ENCODE measurements at places on chromosomes 7 and 10. TPM values are rescaled to one million over a fixed set of nuclear protein-coding genes. Genes with fewer than 3 reads are reported as not detected.

GRCh38 chr10:33082373-33082895 lies 124.4 kb upstream of the ITGB1 start:
- DNase-seq, result no peak

Gene PLXNA4
- total RNA-seq, result 15.4 TPM

GRCh38 chr10:75023074-75023473 lies 88.4 kb upstream of the SAMD8 start:
- DNase-seq, result no peak

GRCh38 chr7:96527133-96527827 lies 182.4 kb downstream of the SEM1 start:
- DNase-seq, result no peak

DNA sequence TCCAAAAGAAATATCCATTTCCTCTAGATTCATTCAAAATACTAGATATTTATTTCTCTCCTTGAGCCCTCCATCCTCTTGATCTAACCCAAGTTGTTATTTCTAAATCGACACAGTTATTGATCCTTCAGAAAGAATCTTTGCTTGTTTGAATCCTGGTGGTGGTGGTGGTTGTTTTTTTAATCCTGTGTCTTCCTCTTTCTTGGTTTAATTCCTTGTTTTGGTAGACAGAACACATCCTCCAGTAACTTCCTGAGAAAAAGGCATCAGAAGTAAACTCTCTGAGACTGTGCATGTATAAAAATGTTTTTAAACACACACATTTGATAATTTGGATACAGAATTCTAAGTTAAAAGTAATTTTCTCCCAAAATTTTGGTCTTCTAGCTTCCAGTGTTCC lies 49.9 kb downstream of the SIRT1 start:
- DNase-seq, result no peak

Gene ABCB1
- total RNA-seq, result 1.0 TPM

Gene MMRN2
- total RNA-seq, result 82.2 TPM

GRCh38 chr7:76369018-76369417 lies 10.2 kb upstream of the YWHAG start:
- DNase-seq, result no peak

DNA sequence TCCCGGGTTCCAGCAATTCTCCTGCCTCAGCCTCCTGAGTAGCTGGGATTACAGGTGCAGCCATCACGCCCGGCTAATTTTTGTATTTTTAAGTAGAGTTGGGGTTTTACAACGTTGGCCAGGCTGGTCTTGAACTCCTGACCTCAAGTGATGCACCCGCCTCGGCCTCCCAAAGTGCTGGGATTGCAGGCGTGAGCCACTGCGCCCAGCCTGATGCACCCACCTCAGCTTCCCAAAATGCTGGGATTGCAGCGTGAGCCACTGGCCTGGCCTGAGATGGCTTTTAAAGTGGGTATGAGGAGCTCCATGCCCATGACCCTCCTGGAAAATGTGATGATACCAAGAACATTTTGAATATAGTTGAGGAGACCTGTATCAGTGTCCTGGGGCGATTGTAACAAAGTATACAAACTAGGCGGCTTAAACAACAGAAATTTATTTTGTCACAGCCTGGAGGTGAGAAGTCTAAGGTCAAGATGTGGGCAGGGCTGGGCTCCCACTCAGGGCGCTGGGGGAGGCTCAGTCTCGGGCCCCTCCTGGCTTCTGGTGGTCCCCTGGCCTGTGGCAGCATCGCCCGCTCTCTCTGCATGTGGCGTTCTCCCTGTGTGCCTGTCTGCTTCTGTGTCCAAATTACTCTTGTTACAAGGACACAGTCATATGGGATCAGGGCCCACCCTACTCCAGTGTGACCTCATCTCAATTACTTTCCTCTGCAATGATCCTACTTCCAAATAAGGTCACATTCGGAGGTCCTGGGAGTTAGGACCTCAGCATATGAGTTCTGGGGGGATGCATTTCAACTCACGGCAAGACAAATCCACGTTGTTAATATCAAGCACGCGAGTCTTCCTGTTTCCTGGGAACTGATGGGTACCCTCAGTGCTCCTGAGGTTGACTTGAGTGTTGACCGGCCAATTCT lies 108.8 kb downstream of the ACTR3B start:
- DNase-seq, result no peak

GRCh38 chr10:128064970-128065580 lies 61.1 kb downstream of the MKI67 start:
- no peak for DNase-seq

Gene ANKRD30A
- not detected for total RNA-seq

DNA sequence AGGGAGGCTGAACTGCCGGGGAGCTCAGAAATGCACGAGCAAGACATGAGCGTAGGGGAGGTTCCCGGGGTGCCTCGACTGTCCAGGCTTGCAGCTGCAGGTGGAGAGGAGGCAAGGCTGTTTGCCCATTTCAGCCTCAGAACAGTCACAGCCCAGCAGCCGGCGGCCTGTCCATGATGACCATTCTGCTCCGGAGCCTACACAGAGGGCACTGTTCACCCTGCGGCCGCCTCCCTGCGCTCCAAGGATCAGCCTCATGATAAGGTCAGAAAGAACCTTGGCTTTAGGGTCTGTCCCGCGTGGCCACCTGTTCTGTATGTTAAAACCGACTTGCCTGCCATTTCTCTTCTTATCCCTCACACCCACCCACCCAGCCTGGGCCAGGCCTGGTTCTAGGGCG lies 21.9 kb upstream of the CFAP46 start:
- DNase-seq, result no peak

DNA sequence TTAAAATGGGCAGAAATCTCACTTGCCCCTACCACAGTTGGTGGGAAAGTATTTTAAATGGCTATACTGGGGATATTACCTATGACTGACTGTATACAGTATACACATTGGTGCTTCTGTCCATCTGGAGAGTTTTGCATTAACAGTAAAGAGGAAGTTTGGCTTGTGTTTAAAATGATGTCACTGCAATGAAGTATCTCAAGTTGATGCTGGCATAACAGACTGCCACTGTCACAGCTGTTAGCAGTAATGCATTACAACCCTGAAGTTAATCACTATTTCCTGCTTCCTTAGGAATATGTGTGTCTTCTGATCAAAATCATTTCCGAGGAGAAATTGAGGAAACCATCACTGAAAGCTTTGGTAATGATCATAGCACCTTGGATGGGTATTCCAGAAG lies 1.9 kb downstream of the DKK1 start:
- no peak for DNase-seq

- DNase-seq, result no peak
These were observed 13.0 kb upstream of the AP5Z1 start for GRCh38 chr7:4762121-4763055.

DNA sequence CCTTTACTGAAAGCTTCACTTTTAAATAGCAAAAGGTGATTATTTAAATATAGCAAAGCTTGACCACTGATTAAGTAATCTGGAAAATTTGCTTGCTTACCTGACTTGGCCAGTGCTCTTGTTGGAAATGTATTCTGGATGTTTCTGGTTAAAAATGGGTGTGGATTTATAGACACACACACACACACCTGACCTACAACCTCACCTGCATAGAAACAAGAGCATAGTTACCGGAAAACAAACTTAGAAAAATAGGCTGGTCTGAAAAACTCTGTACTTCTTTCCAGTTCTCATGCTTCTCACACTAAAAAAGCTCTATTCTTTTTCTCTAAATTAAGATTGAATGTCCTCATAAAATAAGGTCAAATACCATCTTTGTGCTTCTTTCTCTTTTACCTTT lies at the start of gene AGR3:
TSS of gene AGR3 (minus strand) at position 140 of the 400 bp plus-strand sequence. CDS start 3,365 bp downstream, outside the sequence.
- no peak for DNase-seq

Gene GNG11
- total RNA-seq, result 460 TPM

Gene GDF10
- total RNA-seq, result not detected

GRCh38 chr7:35817930-35818329 lies 17.1 kb downstream of the SEPTIN7 start:
- DNase-seq, result no peak

Gene TMEM270
- not detected for total RNA-seq

Gene SORCS3
- total RNA-seq, result not detected

DNA sequence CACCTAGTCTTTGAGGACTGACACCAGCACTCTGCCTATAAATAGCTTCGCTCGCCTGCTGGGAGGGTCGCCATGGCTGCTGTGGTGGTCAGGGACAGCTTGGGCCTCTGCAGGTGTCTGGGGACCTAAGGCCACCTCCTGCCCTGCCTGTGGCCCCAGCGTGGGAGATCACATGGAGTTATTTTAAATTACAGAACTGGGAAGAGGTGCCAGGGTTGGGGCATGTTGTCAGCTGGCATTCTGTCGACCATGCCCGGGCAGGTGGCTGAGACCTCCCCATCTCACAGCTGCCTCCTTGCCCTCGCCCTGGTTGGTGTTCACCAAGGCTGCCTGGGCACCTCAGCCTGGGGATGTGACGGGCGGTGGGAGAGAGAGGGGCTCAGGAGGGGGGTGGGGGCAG lies 18.1 kb downstream of the SHH start:
- no peak for DNase-seq

Gene ZNF37A
- 5.1 TPM for total RNA-seq

Gene NKX6-2
- not detected for total RNA-seq

GRCh38 chr7:100175296-100175935 lies 1.8 kb downstream of the GPC2 start:
- no peak for DNase-seq

Gene SFRP5
- not detected for total RNA-seq

- no peak for DNase-seq
These were observed 33.3 kb upstream of the XPNPEP1 start for GRCh38 chr10:109956454-109957091.

GRCh38 chr7:1344421-1344820 lies 111.7 kb downstream of the UNCX start:
- DNase-seq, result no peak

Gene TACC2
- 3.4 TPM for total RNA-seq

Gene CFAP69
- 0.63 TPM for total RNA-seq

DNA sequence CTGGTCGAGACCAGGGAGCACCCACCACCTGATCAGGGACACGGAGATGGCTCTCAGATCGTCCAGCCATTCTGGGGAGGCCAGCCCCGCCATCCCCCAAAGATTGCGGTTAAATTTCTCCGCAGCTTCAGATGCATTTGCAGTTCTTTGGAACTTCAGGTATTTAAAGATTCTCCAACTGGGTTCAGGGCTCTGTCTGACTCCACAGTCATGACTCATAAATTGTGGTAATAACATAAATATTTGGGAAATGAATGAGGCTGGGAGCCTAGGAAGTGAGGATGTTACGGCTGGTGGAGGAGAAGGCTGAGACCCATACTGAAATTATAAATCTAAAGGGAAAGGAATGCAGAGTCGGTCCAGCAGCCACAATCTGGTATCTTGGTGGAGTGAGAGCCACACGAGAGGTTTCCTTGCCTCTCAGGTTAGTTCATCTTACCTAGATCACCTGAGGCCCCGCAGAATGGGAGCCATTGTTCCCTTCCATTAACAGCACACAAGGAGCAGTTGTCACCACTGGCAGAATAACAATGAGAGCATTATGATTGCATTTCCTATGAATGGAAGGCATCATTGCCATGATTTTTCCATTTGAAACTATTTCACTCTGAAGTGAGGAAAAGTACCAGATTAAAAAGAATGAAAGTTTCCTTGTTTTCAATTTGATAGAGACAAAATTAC lies 26.7 kb upstream of the DNAJB6 start:
- DNase-seq, result peak; percentile 71

GRCh38 chr10:123295644-123296043 lies 141.4 kb downstream of the BUB3 start:
- DNase-seq, result no peak

Gene LRRC18
- not detected for total RNA-seq

- no peak for DNase-seq
These were observed 6.0 kb downstream of the PARD3 start for GRCh38 chr10:34808801-34809745.

GRCh38 chr7:43119371-43120075 lies 7.1 kb downstream of the HECW1 start:
- no peak for DNase-seq

Gene EFCAB10
- total RNA-seq, result not detected

- no peak for DNase-seq
These were observed 182.2 kb upstream of the SVIL start for GRCh38 chr10:29816801-29817558.

Gene NME8
- not detected for total RNA-seq

GRCh38 chr7:151449990-151450389 lies 10.0 kb upstream of the CRYGN start:
- no peak for DNase-seq

- no peak for DNase-seq
These were observed 339.2 kb upstream of the MEOX2 start for GRCh38 chr7:16025696-16026095.

Gene PODXL
- 210 TPM for total RNA-seq

Gene TET1
- total RNA-seq, result 0.39 TPM

DNA sequence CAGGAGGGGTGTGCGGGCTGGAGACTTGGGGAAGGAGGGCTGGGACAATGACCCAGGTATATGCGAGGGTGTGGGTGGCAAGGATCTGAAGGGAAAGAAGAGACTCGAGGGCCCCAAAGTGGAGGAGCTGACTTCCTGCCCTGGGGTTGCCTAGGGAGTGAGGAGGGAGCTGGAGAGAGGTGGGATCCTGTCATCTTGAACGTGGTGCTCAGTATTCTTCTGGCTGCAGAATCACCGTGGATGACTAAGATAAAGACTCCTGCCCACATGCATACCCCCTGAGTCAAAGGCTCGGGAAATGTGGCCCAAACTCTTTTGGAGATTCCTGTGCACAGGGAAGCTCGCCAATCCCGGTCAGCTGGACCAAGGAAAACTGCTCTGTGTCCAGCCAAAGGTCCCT lies 31.2 kb downstream of the COL17A1 start:
- peak; percentile 31 for DNase-seq

Gene HEPACAM2
- total RNA-seq, result not detected

GRCh38 chr7:35700865-35701264 lies 5.9 kb upstream of the HERPUD2 start:
- no peak for DNase-seq

GRCh38 chr10:114427124-114427852 lies 23.0 kb upstream of the AFAP1L2 start:
- peak; percentile 49 for DNase-seq

GRCh38 chr7:31665546-31665945 lies 21.5 kb upstream of the PPP1R17 start:
- DNase-seq, result no peak

GRCh38 chr7:115965236-115965635 lies 65.3 kb downstream of the TFEC start:
- no peak for DNase-seq

- no peak for DNase-seq
These were observed 154.2 kb downstream of the ARHGAP12 start for GRCh38 chr10:31774299-31774900.

Gene RTKN2
- under 0.01 TPM for total RNA-seq

DNA sequence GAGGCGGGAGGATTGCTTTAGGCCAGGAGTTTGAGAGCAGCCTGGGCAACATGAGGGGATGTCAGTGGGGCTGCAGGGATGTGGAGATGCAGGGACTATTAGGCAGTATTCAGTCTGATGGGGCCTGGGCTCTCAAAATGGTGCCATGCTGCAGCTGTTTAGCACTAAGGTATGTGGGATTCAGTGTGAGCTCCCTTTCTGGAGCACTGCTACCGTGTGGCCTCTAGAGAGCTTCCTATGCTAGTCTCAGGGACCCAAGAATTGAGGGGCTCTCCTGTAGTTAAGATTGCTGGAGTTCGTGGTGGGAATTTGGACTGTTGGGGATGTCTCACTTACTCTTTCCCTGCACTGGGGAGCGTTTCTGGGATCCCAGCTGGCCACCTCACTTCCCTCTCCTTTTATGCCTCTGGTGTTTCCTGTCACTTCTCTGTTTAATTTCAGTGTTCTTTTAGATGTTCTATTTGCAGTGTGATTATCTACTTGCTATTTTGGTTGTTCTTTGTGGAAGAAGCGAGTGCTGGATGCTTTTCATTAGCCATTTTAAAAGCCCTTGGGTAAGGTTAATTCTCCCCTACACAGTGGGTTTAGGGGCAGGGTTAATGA lies 23.4 kb downstream of the LSMEM1 start:
- no peak for DNase-seq
